Right renal cortex interstitium (tissue), 3 donors: ENCODE measurements at places on chromosomes 5 and 9.

- DNase-seq: no peak
These were observed 17.6 kb upstream of the MOCS2 start for GRCh38 chr5:53127107-53127506.

DNA sequence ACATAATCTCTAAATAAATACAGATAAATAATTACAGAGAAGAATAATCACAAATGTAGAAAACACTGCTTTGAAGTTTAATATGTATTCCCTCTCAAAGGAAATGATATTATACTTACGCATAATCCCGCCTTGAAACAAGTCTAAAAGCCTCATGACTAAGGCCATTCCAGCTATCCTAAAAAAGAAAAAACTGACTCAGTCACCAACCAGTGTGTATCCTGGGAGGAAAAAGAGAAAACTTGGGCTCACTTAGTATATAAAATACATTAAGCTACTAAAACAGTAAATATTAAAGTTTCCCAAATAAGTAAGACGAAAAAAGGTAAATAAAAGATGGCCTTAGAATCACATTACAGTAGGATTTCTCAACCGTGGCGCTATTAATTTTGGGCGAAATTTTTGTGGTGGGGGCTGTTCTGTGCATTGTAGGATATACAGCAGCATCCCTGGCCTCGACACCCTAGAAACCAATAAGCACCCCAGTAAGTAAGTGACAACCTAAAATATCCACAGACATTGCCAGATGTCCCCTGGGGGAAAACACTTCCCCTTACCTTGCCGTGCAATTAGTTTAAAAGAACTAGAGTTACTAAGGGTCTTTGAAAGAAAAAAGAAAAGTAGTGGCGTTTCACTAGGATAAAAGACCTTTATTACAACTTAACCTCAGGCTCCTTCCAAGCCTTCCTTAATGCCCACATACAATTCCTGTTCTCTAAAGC, 1.1 kb downstream of the HSPA9 start:
- no peak for DNase-seq

GRCh38 chr5:1294835-1295649, at the start of gene TERT:
TSS of gene TERT (minus strand) at chr5:1295068. CDS start at chr5:1294989, 79 bp downstream.
- no peak for DNase-seq

GRCh38 chr5:109865637-109866036, 175.9 kb downstream of the MAN2A1 start:
- no peak for DNase-seq

DNA sequence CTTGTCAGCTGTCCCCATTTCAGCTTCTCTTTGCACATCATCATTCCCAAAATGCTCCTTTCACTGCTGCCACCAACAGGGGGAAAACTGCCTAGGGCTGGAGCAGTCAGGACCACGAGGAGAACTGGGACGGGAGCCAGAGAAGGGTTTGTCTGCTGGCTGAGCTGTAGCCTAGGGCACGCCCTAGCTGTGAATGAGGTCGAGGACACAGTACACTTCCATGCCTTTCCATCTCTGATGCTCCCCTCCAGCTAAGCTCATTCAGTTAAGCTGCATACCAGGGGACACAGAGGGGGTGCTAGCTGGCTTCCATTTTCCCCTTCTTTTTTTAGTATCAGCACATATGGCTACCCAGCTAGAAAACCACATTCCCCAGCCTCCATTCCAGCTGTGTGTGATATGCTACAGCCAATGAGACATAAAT, 64.7 kb downstream of the STK10 start:
- no peak for DNase-seq

DNA sequence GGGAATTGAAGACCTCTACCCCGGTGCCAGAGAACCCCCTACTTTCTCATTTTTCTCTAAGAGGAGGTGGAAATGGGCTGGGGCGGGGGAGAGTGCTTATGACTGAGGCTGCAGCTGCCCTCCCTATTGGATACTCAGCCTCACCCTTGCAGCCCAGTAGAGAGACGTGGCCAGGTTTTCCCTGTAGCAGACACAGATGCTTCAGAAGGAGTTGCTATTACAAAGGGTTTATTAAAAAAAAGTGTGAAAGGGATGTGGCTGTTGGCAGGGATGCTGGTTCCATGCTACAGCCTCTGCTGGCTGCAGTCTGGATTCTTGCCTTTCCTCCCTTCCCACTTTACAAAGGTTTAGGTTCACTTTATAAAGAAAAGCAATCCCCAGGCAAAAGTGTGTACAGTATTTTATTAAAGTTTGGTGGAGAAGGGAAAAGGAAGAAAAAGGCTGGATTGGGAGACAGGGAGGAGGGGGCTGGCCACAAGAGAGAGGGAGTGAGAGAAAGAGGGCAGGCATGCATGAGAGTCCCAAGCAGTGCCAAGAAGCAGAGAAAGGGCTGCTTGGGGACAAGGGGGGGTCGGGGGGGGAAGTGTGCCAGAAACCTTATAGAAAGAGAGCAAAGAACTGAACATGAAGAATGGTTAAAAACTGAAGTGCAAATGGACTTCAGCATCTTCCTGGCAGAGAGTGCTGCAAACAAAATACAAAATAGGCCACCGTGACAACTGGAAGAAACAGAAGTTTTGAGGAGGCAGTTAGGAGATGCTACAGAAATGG, 29.5 kb upstream of the NFIB start:
- DNase-seq: no peak

GRCh38 chr9:31119890-31120454, 1264.5 kb upstream of the ACO1 start:
- DNase-seq: no peak
